H7 (cell line): ENCODE measurements at places on chromosomes 13 and 19. TPM values are rescaled to one million over a fixed set of nuclear protein-coding genes. Genes with fewer than 3 reads are reported as not detected.

DNA sequence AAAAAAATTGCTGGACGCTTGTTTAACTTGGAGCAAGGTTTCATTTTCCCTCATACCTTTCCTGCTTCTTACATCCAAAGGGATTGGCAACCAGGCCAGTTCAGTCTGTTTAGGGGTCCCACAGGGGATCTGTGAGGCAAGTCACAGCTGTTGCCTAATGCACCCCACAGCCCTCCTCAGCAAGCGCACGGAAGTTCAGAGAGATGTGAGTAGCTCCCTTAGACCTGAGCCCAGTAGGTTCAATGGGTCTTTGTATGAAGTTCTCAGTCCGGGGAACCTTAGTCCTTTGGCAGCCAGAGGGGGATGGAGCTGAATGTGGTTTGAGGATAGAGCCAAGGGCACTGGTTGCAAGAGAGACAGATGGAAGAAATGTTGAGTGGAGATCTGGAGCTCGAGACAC lies 13.0 kb downstream of the SAMD4B start:
- no peak for DNase-seq

GRCh38 chr19:48025480-48025879 lies 18.4 kb downstream of the CABP5 start:
- DNase-seq = no peak

GRCh38 chr13:110916301-110917142 lies 1.7 kb upstream of the ANKRD10 start:
- peak; percentile 12 for DNase-seq

Gene ATP8B3
- total RNA-seq = 5.8 and 7.4 TPM in 2 replicates

DNA sequence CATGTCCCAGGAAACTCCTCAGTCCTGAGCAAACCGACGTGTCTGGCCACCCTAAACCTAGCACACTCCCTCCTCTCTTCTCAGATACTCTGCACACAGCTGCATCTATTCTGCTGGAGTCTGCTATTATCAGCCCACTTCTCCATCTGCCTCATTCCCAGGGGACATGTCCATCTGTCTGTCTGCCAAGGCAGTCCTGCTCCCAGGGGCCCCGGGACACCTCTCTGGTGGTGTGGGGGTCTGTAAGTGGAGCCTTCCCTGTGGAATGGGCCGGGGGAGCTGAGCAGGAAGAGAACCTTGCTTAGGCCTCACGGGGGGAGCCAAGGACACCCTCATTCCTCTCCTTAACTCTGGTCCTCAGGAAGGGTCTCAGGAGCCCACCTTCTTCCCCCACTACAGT lies 72.7 kb downstream of the ERICH6B start:
- DNase-seq = no peak

GRCh38 chr13:109790086-109790485 lies 3.7 kb upstream of the IRS2 start:
- no peak for DNase-seq

DNA sequence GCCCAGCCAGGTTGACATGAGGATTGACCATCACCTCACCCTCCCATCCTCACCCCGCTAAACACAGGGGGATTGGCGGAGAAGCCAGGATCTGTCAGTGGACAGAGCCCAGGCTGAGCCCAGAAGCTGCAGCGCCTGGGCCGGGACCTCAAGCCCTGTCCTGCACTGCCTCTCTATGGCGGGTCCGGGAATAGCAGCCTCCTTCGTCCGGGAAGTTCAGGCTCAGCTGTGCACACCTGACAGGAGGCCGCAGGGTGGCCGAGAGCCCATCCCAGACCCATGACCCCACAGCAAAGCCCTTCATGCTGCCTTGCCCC lies 67.8 kb downstream of the SPACA7 start:
- peak; percentile 96 for DNase-seq

- DNase-seq = no peak
These were observed 1.7 kb downstream of the CXCL17 start for GRCh38 chr19:42441049-42441445.

- DNase-seq = no peak
These were observed 784 bp downstream of the PIBF1 start for GRCh38 chr13:72782717-72783116.

GRCh38 chr19:41612483-41612882 lies 14.4 kb downstream of the CEACAM4 start:
- no peak for DNase-seq

- no peak for DNase-seq
These were observed 752.3 kb downstream of the PCDH9 start for GRCh38 chr13:66477816-66478215.

GRCh38 chr13:52832313-52832712 lies 16.1 kb downstream of the PCDH8 start:
- DNase-seq = no peak

GRCh38 chr13:83733293-83733692 lies 149.0 kb downstream of the SLITRK1 start:
- DNase-seq = no peak

DNA sequence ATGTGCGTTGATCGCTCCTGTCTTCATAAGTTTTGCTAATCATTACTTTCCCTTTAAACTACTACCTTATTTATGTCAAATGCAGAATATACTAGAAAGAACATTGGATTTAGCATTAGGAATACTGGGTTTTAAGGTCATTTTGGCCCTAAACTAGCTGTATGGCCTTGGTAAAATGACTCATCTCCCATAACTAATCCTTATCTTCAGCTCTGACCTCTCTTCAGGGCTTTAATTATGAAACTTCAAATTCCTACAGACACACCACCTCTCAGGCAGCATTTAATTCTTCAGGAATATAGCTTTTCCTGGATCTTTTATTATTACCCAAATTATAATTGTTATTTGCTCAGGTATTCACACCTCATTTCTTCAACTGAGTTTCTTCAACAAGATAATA lies 121.2 kb downstream of the STARD13 start:
- DNase-seq = no peak

DNA sequence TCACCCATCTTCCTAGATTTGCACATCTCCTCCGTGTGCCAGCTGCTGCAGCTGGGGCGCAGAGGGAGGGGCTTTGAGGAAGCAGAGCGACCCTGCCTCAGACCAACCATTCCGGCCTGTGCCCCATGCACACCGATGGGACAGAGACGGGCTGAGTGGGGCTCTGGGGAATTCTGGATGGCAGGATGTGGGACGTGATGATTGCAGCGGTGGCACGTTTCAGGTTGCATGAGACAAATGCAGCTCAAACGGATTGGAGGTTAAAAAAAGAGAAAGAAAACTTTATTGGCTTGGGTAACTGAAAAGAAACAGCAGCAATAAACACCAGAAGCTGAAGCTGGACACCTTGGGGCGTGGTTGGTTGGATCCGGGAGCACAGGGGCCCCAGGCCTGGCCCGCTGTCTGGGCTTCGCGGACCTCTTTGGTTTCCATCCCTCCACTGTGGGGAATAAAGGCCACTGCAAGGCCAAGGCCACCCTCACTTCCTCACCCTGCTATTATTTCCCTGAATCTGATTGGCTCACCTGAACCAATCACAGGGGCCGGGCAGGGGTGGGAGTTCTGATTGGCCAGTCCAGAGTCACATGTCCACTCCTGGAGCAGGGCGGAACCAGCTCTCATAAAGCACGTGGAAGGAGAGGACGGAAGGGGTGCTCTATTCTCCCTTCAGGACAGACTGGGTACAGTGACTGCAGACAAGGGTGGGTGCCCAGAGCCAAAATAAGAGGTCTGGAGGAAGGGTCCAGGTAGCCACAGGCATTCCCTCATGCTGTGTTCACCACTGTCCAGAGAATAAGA lies 6.1 kb upstream of the ZNF787 start:
- DNase-seq = peak; percentile 72

Gene LRRC25
- 0.76 TPM in 1 of 2 replicates, not detected in the other for total RNA-seq

Gene ZNF443
- total RNA-seq = 0.24 and 0.41 TPM in 2 replicates

Gene MARK4
- total RNA-seq = 16.1 and 26.5 TPM in 2 replicates

Gene PLEKHG2
- total RNA-seq = 34.2 and 90.9 TPM in 2 replicates

Gene KIR3DL1
- total RNA-seq = not detected in 2 replicates

DNA sequence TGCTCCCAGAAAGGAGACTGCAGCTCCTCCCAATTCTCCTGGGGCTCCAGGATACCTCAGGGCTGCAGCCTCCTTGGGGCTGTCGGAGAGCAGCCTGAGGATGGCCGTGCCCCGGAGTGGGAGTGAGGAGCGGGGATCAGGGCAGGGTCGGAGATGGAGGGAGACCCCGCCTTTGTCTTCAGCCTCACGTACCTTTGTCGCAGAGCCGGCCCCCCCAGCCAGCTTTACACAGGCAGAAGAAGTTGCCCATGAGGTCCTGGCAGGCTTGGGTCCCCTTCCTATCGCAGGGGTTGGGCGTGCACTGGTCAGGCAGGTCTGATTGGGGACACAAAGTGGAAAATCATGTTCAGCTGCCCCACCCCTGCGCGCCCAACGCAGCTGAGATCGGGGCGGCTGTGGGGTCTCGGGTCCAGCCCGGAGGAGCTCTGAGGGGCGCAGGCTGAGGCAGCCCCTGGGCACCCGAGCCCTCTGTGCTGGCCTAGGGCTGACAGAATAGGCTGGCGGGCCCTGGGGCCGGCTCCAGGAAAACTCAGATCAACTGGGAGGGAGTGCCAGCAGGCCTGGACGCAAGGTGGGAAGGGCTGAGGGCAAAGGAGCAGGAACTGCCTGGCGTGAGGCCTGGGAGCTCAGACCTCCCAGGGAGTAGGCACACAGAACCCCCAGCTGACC lies 24.2 kb downstream of the GAS6 start:
- no peak for DNase-seq

Gene ZNF132
- total RNA-seq = 2.1 and 3.8 TPM in 2 replicates

Gene SYT3
- 0.66 and 1.8 TPM in 2 replicates for total RNA-seq
